ENCODE measurements at places on chromosomes 2 and 18. TPM values are rescaled to one million over a fixed set of nuclear protein-coding genes. Genes with fewer than 3 reads are reported as not detected.

GRCh38 chr18:23380001-23380550 lies 73.0 kb upstream of the RIOK3 start:
- H3K4me1 ChIP-seq, result no peaks in the 10 kb centered on the region
- H3K36me3 ChIP-seq, result no peaks in the 10 kb centered on the region
- H3K27ac ChIP-seq, result no peak overlapping the region

MARCO gene
- 3.3 TPM for total RNA-seq

DNA sequence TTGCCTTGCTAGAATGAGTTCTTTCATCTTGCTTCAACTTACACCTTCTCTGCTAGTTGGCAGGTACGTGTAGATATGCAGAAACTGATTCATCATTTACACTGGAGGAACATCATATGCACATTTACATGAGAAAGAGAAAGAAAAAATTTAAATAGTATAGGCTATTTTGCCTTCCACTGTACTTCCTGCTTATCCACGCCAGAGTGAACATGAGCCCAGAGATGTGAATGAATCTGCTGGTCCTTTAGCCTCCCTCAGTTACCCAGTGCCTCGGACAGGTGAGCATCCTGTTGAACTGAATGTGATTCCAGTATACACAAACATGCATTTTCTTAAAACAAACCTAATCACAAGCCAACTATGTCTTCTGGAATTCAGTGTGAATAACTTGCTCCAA lies 83.6 kb downstream of the SESTD1 start:
- H3K27ac ChIP-seq, result no peak overlapping the region
- no peaks in the 10 kb centered on the region for H3K27me3 ChIP-seq
- H3K4me1 ChIP-seq, result no peaks in the 10 kb centered on the region
- no peak overlapping the region for H3K4me3 ChIP-seq
- no peaks in the 10 kb centered on the region for H3K36me3 ChIP-seq

IL18R1 gene
- total RNA-seq, result 19.4 TPM

- H3K4me3 ChIP-seq, result no peak overlapping the region
- no peaks in the 10 kb centered on the region for H3K27me3 ChIP-seq
- no peaks in the 10 kb centered on the region for H3K36me3 ChIP-seq
Measured at GRCh38 chr2:101806123-101806522, 108.6 kb downstream of the MAP4K4 start.

SEMA4F gene
- 3.2 TPM for total RNA-seq

TMEM182 gene
- total RNA-seq, result 1.1 TPM

DNA sequence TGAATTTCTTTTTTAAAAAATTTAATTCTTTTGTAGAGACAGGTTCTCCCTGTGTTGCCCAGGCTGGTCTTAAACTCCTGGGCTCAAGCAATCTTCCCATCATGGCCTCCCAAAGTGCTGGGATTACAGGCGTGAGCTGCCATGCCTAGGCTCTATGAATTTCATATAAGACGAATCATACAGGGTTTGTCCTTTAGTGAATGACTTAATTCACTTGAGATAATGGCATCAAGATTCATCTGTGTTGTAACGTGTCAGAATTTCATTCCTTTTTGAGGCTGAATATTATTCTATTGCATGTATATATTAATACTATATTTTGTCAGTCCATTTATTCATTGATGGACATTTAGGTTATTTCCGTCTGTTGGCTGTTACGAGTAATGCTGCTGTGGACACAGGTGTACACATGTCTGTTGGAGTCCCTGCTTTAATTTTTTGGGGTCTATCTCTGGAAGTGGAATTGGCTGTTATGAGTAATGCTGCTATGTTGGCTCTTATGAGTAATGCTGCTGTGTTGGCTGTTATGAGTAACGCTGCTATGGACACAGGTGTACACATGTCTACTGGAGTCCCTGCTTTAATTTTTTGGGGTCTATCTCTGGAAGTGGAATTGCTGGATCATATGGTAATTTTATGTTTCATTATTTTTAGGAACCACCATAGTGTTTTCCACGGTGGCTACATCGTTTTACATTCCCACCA lies 210.6 kb downstream of the CAMKMT start:
- H3K27ac ChIP-seq, result no peak overlapping the region
- no peaks in the 10 kb centered on the region for H3K4me1 ChIP-seq
- H3K36me3 ChIP-seq, result no peaks in the 10 kb centered on the region
- no peak for DNase-seq
- H3K4me3 ChIP-seq, result no peak overlapping the region

- H3K27me3 ChIP-seq, result no peaks in the 10 kb centered on the region
- no peaks in the 10 kb centered on the region for H3K4me1 ChIP-seq
- peak overlapping the region; percentile 87 for H3K27ac ChIP-seq
- H3K4me3 ChIP-seq, result peak overlapping the region; percentile 65
Measured at GRCh38 chr2:241609859-241610793, 26.8 kb downstream of the THAP4 start.
